ENCODE measurements at places on chromosomes 3 and 15.
A peak's percentile ranks its signal among the peaks of the same experiment; 100 is the strongest.

DNA sequence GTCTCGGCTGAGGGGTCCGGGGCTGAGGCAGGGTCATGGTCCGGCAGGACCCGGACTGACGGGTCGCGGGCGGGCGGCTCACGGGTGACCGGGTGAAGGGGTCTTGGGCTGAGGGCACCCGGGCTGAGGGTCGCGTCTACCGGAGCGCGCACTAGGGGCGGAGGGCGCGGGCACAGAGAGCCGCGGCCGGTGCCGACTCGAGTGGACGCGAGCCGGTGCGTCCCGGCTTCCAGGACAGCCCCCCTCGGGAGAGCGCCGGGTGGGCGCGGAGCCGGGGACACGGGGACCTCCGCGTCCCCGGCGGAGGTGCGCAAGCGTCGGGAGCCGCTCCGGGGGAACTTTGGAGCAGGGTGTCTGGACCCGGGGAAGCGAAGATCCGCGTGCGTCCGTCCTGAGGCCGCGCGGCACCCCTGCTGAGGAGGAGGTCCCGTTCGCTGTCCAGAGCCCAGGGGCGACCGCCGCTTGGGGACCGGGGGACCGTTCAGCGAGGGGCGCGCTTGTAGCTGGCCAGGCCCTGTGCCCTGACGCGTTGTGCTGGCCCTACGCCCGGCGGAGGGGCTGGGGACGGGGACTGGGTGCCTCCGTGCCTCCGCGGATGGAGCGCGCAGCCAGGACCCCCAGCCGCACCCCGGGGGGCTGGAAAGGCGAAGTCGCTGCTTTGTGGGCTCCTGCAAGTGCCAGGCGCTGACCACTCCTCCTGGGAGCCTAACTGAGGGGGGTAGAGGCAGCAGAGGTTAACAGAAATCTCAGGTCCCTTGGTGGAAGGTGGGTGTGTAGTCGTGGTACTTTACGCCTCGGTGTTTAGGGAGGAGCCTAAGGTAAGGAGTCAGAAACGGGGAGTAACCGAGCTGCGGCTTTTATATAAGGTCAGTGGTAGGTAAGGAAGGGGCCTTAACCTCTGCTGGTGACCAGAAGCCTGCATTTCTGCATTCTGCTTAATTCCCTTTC, at the start of gene PPARG:
Gene PPARG (plus strand): TSS at position 889 of the 948 bp plus-strand sequence. CDS start 90,642 bp downstream, outside the sequence.
- ATAC-seq, result peak; percentile 75

DNA sequence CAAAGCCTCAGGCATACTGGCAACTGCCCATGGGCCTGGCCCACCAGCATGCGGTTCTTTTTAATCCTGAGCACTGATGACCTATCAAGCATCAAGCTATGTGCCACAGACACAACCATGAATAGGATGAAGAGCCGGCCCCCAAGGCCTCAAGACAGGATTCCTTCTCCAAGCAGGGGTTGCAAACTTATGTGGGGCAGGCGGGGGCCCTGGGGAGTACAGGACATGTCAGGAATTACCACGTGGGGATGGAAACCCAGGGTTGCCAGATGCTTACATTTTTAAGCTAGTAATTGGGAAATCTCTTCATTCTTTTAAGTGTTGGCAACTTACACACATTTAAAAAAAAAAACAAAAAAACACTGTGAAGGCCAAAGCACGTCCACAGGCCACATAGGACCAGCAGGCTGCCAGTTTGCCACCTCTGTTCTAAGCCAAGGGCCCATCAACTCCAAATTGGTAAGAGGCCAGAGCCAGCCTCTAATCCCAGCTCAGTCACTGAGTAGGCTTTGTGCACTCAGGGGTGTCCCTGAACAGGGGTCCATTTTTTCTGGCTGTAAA, 32.8 kb downstream of the BDH1 start:
- no peak for ATAC-seq

DNA sequence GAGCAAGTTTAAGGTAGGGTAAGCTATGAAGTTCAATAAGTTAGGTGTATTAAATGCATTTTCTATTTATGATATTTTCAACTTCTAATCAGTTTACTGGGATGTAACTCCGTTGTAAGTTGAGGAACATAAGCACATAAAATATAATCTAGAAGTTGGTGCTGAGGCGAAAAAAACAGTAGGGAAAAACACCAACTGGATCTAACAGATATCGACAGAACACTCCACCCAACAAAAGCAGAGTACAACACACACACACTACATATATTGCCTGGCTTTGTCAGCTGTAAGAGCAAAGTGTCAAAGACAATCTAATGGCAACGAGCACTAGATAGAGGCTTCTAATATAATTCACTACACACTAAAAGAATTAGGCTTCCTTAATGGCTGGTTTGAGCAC, 8.4 kb downstream of the PIK3R4 start:
- no peak for ATAC-seq

DNA sequence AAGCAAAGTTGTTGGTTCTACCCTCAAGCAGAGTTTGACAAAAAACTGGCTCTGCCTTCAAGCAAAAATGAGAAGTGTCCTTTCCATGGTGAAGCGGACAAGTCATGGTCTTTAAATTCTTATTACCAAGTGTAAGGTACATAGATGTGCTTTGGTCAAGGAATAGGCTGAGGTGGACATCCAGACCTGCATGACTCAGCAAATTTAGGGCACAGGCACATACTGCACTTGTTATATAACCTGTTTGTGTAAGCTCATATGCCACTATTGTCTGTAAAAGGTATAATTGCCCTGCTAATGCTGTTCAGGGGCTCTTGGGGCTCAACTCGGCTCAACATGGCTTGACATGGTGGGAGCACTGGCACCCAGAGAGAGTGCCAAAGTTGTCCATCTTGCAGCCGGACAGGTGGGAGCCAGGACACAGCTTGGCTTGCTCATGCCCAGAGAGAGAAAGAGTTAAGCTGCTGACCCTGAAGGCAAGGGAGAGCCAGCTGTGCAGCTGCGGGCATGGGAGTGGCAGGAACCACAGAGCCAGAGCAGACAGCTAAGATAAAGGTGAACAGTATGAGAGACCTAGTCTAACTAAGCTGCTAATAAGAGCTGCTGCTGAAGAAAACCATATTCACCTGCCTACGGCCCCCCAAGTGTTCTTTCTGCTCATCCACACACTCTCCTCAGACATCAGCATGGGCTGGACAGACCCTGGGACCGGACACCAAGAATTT, 17.7 kb downstream of the MCCC1 start:
- no peak for ATAC-seq

GRCh38 chr15:91316126-91316525, 216.1 kb downstream of the SV2B start:
- peak; percentile 56 for ATAC-seq

GRCh38 chr3:101170062-101170771, 150.2 kb downstream of the IMPG2 start:
- peak; percentile 34 for ATAC-seq

DNA sequence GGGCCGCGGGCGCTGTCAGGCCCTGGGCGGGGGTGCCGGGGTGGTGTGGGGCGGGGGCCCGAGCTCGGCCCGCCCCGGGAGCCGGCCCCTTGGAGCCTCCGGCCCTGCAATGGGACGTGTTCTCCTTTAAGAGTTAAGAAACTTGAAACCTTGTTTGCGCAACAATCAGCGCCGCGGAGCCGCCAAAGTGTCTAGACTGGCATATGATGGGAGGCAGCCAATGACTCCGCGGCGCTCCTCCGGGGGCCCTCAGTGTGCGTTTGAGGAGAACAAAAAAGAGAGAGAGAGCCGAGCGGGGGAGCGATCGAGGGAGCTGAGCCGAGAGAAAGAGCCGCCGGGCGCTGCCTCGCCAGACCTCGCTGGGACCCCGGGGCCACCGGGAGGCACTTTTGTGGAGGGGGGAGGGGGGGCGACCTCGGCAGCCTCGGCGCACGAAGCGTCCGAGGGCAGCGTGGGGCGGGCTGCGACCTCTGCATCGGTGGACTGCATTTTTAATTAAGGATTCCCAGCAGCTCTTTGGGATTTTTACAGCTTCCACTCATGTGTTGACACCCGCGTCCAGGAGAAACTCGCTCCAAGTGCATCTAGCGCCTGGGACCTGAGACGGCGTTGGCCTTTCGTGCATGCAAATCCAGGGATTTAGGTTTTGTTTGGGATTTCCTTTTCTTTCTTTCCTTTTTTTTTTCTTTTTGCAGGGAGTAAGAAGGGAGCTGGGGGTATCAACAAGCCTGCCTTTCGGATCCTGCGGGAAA, at the start of gene SMAD6:
Gene SMAD6 (plus strand): TSS at position 202 of the 752 bp plus-strand sequence. CDS start 1,023 bp downstream, outside the sequence.
- ATAC-seq, result peak; percentile 16

- no peak for ATAC-seq
These were observed 22.3 kb upstream of the GP9 start for GRCh38 chr3:129038121-129038855.

DNA sequence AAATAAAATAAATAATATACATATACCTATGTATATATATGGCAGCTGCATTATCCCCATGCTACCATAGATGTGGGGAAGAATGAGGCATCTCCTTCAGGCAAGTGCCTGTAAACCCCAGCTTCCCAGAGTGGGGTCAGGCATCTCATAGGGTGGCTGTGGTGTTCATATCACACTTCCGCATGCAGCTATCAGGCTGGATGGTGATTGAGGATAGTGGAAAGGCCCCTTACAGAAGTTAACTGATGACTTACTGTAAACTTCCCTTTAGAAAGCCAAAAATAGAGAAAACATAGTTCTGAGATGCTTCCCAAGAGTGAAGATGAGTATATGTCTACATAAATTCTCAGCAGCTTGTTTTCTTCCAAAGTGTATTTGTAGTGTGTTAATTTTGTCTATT, 3.5 kb upstream of the PP2D1 start:
- ATAC-seq, result no peak

GRCh38 chr3:57230006-57230405, 2.5 kb downstream of the APPL1 start:
- no peak for ATAC-seq

DNA sequence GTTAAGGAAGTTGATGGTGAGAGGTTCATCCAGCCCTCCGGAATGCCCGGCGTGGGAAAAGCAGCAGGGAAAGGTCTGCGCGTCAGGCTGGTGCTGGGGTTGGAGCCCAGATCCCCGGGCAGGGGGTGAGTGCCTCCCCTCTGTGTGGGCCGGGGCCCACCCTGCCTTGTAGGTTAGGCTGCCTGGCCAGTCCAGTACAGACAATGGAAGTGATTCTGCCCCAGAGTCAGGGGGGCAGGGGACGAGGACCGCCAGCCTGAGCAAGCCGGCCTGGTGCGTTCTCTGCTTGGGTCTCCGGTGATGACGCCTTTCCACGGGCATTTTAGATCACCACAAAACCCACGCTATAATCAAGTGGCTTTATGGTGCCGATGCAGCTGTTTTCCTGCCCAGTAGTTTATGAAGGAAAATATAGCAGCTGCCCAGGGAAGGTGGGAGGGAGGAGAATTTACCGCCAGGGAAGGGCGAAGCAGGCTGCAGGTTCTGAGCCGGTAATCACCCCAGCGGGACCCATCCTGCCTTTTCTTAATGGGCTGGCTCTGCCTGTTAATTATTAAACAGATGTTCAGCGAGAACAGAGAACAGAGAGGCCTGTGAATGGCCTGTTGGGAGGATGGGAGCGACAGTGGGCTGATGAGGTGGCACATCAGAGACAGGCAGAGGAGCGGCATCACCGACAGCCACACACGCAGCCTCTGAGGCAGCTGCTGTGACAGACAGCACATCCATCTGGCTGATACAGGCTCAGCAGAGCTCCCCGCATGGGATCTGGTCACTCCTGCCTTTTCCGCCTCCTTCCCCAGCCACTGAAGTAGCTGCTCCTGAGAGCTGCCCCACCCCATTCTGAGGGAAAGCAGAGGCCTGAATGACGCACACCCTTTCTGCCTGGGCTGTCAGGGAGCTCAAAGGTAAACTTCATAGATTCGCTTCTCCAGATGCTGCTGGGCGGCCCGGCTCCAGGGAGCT, 35.2 kb downstream of the BDH1 start:
- peak; percentile 17 for ATAC-seq

GRCh38 chr3:123745184-123745855, 138.8 kb downstream of the MYLK start:
- no peak for ATAC-seq

- no peak for ATAC-seq
These were observed 181.7 kb downstream of the RSL24D1 start for GRCh38 chr15:55015093-55015445.

GRCh38 chr3:152051501-152052404, 178.3 kb downstream of the SUCNR1 start:
- ATAC-seq, result peak; percentile 54

DNA sequence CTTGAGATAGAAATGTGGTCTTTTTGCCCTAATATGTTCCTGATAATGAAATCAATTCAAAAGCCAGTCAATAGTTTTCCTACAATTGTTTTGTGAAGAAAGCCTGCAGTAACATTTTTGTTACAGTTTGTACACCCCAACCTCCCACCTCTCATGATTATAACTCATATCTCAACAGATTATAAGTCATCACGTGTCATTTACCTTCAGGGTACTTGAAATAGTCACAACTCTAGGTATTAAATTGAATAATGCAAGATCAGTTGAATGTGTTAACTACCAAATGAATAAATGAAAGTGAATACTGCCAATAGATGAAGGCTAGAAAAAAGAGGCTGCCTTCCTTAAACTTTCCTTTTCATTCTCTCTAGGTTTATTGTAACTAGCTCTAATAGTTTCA, 32.9 kb upstream of the CTDSPL2 start:
- ATAC-seq, result no peak

GRCh38 chr3:80445053-80445452, 677.3 kb upstream of the ROBO1 start:
- ATAC-seq, result no peak

Data from activated T-helper 17 cell treated with anti-CD3 and anti-CD28 coated beads, Interleukin-2, amount 50 U/mL, for 72 hours (primary cell).